NCI-H446 treated with DMSO at 0.1 percent for 48 hours (cell line): ENCODE measurements at places on chromosomes 5 and 9.

DNA sequence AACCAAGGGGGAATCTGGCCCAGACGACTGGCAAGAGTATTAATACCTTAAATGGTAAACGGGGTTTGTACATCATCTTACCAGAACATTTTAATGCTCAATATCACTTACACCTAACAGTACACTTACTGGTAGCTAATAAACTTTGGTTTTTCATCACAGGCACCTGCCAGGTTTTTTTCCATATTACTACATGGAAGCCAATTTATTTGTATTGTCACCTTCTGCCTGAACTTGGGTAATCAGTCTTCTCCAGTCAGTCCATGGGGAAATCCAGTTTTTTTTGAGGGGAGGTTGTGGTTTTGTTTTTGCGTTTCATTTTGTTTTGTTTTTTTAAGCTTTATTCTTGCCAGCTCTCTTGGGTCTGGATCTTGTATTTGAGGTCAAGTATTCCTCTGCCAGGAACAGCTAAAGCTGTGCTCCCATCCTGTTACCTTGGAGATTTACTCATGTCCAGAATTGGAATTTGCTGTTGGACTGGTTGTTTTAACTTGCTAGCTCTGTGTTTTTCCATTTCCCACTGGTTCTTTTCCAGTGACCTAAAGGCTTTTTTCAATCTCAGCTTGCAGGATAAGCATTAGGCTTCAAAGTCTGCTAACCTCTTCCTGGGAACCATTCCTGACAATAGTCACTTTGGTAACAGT is 11.1 kb upstream of the NADK2 start:
- DNase-seq = no peak

GRCh38 chr5:17046320-17046719 is 110.2 kb upstream of the MYO10 start:
- no peak for DNase-seq

DNA sequence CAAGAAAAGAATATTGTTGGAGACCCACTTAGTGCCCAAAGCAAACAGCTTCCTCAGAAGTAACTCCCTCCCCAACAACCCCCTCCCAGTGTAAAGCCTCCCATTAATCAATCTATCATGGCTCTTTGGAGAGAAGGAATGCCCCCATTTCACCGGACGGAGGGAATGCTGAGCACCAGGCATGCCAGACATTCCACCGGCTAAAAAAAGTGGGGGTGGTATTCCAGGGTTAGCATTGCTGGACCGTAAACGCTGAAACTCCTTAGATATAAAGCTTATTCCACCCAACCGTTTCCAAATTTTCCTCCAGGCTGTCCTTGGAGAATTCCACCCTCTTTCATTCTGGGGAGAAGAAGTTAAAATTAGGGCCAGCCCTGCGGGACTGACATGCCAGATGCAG is 363 bp upstream of the MAMDC2 start:
- no peak for DNase-seq

- no peak for DNase-seq
Measured at GRCh38 chr5:170603578-170604565, 100.1 kb downstream of the KCNIP1 start.

- DNase-seq = no peak
Measured at GRCh38 chr5:82100303-82101077, 128.7 kb downstream of the ATG10 start.

- DNase-seq = peak; percentile 5
Measured at GRCh38 chr9:112097712-112098688, 77.1 kb downstream of the SUSD1 start.

GRCh38 chr9:129451669-129452068 is 169.2 kb downstream of the C9orf50 start:
- no peak for DNase-seq

DNA sequence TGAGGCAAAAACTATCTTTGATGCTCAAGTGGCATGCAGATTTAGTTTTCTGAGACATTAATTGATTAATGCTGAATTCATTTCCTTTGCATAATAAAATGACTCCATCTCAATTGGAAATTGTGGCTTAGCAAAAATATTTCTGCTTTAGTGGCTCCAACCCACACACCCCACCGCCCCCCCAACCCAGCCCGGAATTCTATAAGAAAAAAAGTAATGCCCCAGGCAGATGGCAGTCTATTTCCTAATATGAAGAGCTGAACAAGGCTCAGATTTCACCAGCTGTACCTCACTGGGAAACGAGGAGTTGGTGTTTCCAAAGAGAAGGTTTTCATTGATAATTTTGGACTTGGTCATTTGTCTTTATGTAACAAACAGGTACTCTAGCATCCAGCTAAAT is 182.1 kb downstream of the FBN2 start:
- DNase-seq = no peak
